ENCODE measurements at places on chromosomes 1 and 21.

DNA sequence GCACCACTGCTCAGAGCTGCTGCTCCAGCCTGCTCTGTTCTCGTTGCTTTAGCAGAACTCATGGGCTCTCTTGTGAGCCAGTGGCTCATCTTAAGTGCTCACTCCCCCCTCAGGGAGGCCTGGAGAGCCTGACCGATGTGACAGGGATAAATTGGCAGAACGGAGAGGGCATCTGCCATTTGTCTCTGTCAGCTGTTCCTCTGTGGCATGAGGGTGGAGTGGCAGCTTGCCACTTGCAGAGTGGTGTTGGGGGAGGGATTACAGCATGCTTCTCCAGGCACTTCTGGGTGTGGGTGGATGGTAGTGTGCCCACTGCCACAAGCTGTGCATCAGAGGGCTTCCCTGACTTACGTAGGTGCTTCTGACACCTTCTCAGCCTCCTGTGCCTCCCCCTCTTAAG lies 229.5 kb downstream of the PAPPA2 start:
- no peak for DNase-seq

DNA sequence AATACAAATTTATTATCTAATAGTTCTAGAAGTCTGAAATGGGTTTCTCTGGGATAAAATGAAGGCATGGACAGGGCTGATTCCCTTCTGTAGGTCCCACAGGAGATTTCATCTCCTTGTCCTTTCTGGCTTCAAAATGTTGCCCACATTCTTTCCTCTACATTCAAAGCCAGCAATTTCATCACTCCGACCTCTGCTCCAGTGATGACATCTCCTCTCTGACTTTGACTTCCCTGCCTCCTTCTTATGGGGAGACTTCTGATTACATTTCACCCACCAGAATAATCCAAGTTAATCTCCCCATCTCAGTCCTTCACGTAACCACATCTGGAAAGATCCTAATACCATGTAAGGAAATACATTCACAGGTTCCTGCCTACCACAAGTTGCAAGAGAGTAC lies 358.0 kb upstream of the C1orf87 start:
- DNase-seq: no peak

GRCh38 chr1:103129796-103130195 lies 21.5 kb upstream of the COL11A1 start:
- DNase-seq: no peak

GRCh38 chr1:198015309-198015708 lies 98.1 kb downstream of the LHX9 start:
- DNase-seq: no peak

GRCh38 chr1:85649591-85649990 lies 58.6 kb downstream of the ZNHIT6 start:
- no peak for DNase-seq

DNA sequence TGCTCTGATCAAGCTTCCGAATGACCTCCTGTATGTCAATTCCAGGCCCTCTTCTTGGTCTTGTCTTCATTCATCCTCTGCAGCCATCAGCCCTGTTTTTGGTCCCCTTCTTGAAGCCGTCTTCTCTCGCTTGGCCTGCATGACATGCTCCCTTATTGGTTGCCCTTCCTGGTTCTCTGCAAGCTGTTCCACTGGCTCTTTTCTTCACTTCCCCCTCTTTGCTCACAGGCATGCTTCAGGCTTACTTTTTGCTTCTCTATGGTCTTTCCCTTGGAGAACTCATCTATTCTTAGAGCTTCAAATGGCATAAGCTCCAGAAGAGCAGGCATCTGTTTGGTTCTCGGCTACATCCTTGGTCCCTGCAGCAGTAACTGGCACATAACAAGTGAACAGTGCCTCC lies 38.8 kb downstream of the PDPN start:
- no peak for DNase-seq

DNA sequence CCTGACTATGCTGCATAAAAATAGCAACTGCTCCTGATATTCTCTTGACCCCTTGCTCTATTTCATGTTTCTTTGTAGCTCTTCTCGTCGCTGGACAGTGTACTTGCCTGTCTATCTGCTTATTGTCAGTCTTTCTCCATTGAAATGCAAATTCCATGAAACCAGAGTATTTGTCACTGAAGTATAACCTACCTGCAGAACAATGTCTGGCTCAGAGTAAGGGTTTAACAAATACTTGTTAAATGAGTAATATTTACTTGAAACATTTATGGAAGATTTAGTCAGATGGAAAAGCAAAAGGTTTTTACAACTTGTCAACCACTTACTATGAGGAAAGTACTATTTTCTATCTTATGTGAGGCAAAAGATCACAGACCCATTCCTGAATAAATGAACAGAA lies 19.9 kb upstream of the ERICH3 start:
- no peak for DNase-seq

GRCh38 chr1:53463961-53464899 lies 5.0 kb downstream of the DMRTB1 start:
- DNase-seq: no peak

DNA sequence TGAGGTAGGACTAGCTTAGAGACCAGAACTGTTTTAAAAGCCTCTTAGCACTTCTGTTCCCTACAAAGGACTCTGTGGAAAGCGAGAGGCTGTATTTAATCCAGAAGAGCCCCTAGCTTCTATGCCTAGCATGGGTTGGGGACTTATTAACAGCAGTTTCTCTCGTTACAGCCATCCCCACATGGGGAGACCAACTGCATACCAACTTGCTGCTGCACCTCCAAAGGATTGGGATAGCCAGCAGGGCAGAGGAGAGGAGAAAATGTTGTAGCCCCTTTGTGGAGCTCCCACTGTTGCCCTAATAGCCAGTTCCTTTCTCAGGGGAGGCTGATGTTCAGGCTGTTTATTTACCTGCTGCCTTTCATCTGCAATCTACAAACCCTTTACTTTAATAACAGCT lies 11.0 kb upstream of the CELSR2 start:
- no peak for DNase-seq

DNA sequence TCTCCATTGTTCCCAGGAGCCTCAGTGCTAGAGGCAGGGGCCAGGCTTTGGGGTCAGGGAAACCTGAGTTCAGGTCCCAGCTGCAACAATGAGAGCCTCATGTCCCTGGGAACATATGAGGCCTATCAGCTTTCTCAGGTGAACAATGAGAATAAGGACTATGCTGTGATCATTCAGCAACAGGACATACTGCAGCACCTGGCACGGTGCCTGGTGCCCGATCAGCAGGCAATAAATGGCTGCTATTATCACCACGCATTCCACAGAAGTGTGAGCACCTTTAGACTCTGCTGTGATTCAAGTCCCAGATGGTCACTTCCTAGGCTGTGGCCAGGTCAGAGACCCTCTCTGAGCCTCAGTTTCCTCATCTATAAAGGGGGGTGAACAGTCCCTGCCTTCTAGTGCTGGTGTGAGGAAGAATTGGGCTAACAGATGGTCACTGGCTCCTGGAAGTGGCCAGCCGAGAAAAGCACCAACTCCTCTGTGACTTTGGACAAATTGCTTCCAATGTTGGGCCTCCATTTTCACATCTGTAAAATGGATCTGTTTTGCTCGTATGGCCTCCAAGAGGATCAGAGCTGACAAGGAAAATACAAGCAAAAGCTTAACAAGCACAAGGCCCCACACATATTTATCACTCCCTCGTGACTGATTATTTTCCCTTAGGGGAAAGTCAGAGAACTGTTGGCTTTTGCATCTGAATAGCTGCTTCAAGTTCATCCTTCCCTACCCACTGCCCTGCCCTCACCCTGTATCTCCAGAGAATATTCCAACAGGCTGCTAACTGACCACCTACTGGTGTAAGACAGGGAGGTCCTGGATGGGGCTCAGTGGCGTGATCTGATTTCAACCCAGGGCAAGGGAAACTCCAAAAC lies 1.1 kb downstream of the SLC5A9 start:
- DNase-seq: no peak

DNA sequence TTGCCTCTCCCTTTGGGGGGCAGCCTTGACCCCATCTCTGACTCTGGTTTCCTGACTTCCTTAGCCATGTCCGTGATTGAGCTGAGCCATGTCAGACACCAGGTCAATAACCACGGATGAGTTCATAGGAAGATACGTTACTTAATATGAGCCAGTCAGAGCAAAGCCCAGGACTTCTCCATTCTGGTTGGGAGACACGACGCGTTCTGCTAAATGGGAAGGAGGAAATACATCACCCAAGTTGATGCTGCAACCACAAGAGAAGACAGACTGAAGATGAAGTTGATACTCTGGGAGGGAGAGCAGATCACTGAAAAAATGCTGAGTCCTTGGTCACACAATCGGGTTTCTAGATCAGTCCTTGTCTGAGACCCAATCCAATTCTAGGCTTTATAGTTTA lies 90.9 kb downstream of the MATN1 start:
- no peak for DNase-seq

- no peak for DNase-seq
These were observed 18.2 kb downstream of the TSNAX start for GRCh38 chr1:231546693-231547092.

DNA sequence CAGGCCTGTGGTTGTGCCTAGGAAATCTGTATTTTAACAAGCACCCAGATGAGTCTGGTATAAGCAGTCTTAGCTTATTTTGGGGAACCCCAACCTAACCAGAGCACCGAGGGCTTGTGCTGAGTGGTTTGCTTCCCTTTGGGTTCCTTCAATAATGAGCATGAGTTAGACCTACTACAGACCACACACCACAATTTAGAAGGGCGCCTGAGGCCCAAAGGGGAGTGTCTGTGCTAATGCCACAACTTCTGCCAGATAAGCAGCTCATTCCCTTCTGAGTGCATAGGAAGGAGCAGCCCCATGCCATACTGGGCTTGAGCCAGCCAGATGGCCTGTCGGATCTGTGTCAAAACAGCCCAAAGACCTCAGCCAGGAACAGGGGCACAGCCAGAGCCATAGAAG lies 15.4 kb upstream of the LSS start:
- DNase-seq: no peak

DNA sequence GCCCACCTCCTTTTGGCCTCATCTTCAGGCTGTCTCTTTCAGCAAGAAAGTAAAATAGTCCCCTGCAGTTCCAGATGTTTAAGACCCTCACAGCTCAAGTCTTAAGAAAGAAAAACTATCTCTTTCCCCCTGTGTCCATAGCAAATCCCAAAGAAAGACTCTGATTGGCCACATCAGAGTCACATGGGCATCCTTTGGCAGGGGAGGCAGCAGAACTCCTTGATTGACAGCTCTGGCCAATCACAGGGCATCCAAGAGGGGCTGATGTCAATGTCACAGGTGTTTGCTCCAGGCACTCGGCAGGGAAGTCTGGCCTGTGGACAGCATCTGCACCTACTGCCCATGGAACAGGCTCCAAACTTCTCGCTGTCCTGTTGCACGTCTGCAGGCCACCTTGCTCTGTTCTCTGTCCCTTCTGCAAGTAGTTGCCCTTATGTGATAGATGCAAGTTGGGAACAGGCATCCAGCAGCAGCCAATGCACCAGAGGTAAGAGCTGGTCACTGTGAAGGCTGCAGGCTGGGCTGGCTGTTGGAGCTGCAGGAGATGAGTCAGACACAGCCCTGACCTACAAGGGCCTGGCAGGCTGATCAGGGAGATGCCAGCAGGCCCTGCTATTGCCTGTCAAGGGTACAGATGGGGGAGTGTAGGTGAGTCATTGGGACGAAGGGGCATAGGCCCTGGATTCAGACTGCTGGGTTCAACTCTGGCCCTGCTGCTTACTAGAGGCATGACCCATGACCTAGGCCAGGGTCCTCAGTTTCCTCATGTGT lies 96.8 kb upstream of the TMEM51 start:
- DNase-seq: no peak

GRCh38 chr1:104100115-104100514 lies 350.4 kb downstream of the AMY1C start:
- DNase-seq: no peak

GRCh38 chr1:90798344-90798743 lies 81.2 kb upstream of the BARHL2 start:
- no peak for DNase-seq

DNA sequence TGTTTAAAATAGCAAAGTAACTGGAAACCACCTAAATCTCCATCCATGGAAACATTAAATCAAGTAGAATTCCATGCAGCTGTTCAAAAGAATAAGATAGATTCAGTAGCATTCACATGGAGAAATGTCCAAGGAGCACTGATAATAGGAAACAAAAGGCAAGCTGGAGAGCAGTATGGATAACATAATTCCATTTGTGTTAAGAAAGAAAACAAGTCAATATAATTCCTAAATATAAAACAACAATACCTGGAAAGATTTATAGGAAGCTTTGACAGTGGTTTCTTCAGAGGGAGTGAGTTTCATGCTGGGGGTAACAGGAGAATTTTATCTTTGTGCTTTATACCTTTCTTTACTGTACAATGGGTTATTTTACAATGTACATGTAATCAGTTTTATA lies 36.6 kb upstream of the EPS8L3 start:
- DNase-seq: no peak

GRCh38 chr1:94084085-94084484 lies 36.9 kb downstream of the ABCA4 start:
- DNase-seq: no peak
